ENCODE measurements at places on chromosomes 6 and 20. TPM values are rescaled to one million over a fixed set of nuclear protein-coding genes. Genes with fewer than 3 reads are reported as not detected.

The RBM24 gene
- total RNA-seq = 0.39 TPM

The SLC39A7 gene
- 96.4 TPM for total RNA-seq

The NKAIN2 gene
- not detected for total RNA-seq

The TFAP2D gene
- not detected for total RNA-seq

The NKAPL gene
- total RNA-seq = 0.78 TPM

The ENPP5 gene
- 0.13 TPM for total RNA-seq

The OGFR gene
- total RNA-seq = 35.9 TPM

The COL9A1 gene
- total RNA-seq = under 0.01 TPM

The ZNF391 gene
- 5.7 TPM for total RNA-seq

Data from articular chondrocyte of knee joint (primary cell).